ENCODE measurements at places on chromosomes 12 and 14.

- peak; percentile 58 for DNase-seq
Observed at GRCh38 chr14:103693515-103693914, 21.7 kb downstream of the XRCC3 start.

DNA sequence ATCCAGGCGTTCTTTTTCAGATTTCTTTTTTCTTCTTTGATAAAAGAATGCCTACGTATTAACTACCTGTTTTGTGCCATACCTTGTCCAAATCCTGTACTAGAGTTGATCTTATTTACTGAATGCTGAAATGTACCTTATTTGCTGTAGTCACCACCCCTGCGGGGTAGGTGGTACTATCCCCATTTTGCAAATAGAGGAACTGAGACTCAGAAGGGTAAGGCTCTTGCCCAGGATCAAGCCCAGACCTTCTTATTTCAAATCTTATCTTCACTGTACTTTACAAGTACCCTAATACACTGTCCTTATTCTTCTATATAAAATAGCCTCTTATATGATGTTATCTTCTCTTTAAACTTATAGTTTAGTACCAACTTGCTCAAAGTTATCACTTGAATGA is 206.5 kb downstream of the SLC41A2 start:
- DNase-seq: no peak

DNA sequence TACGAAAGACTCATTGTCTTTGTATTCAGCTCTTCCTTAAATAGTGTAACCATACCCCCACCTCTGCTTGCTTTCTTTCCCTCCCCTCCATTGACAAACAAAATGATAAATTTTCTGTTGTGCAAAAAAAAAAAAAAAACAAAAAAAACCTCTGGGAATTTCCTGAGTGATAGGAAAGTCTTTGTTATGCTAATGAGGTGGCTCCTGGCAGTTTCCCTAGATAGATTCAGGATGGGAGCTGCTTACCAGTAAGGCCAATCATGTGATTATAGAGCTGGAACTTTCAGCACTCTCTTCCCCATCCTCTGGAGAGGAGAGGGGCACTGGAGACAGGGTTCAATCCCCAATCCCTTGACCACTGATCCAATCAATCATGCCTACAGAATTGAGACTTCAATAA is 120.5 kb downstream of the NUAK1 start:
- no peak for DNase-seq

GRCh38 chr12:67472539-67472938 is 176.0 kb upstream of the DYRK2 start:
- DNase-seq: no peak

GRCh38 chr12:100266585-100266834 is 369 bp downstream of the DEPDC4 start:
- DNase-seq: no peak

DNA sequence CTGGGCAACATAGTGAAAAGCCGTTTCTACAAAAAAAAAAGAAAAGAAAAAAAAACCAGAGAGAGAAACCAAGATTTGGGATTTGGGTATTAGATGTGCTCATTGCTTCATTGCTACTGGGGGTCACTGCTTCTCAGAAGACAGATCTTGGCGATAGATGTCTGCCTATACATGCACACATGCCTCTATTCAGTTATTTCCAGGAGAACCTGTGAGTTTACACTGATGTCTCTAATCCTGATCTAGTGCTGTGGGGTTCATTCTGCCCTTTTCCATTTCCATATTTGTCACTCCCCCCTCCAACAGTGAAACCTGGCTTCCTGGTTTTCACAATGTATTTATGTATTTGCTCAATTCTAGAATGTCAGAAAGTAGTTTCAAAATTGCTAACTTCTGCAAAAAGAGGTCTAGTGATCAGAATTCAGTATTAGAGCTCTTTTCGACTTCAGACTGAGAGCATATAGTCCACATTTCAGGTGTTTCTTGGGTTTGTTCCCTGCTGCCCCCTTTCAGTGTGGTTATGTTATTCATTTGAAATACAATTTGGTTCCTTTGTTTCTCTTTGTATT is 111.0 kb downstream of the SLC25A47 start:
- no peak for DNase-seq

- DNase-seq: no peak
Observed at GRCh38 chr14:22282417-22282816, 306.6 kb downstream of the DAD1 start.

GRCh38 chr14:69045857-69046475 is 66.9 kb upstream of the ACTN1 start:
- no peak for DNase-seq

DNA sequence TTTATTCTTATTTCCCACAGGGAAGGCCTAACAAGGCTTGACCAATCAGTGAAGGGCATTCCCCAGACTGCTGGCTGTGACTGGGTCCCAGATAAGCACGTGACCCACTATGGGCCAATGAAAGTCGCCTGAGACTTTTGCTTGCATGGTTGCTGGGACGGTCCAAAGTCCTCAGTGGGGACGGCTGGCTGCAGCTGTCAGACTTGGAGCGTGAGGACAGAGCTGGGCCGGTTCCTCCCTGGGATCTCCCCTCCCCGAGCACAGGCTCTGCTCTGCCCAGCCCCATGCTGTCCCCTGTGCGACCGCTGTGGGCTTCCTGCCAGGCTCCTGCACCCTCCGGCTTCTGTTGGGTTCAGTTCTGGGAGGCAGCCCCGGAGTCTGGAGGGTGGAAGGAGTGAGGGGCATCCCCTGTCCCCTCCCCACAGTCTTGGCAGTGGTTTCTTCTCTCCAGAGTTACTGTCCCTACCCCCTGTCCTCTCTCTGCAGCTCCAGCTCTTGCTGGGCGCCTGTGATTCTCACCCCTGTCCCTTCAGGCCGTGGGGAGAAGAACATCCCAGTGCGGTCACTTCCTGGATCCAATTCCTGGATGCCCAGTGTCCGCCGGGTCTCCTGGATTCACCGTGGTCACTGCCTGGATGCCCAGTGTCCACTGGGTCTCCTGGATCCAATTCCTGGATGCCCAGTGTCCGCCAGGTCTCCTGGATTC is 50.1 kb downstream of the GALNT9 start:
- DNase-seq: peak; percentile 83

DNA sequence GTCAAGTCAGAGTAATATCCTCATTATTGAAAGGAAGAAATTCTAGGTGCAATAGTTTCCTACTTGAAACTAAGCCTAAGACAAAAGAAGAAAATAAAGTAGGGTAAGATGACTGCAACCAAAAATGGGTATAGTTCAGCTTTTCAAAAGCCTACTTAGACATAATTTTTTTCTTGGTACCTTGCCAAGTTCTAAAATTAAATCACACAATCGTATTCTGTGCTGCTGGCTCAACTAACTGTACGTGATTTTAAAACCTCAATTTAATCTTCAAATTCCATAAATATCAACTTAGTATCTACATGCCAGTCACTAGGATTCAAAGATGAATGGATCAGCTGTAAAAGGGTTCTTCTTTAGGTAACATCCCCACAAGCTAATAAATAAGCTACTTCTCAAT is 56.9 kb downstream of the SCAF11 start:
- DNase-seq: no peak

- DNase-seq: no peak
Observed at GRCh38 chr12:21613931-21614330, 9.3 kb upstream of the GYS2 start.

DNA sequence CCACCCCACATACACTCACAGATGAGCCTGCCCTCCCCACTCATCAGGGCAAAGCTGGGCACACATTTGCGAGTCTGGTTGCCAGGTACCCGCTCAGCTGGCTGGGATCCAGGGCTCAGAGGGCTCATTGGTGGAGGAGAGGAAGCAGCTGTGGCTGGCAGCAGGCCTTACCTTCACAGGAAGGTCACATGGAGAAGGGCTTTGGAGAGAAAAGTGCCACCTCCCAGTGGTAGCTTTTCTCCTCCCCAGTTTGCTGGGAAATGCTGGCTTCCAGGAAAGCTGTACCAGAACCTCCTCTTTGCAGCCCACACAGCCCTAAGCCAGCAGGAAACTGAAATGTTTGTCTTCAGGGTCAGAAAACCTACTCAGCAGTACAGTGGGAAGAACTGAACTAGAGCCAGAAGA is 55.6 kb downstream of the LGMN start:
- DNase-seq: no peak

- no peak for DNase-seq
Observed at GRCh38 chr12:85244561-85244960, 35.5 kb upstream of the ALX1 start.

DNA sequence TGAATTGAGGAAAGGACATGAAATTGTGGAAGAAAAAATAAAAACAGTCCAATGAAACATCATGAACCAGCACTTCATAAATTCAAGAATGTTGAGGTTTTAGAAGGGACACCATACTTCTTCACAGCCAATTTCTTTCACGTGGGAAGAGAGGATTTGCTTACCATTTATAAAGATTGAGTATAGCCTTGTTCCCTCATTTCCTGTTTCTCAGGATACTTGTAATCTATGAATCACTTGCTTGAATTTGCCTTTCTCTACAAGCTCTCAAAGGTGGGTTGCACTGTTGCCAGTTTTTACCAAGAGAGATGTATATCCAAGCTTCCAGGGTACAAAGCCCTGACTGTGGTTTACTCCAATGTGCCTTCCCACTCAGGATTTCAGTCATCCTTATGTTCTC is 116.1 kb downstream of the DUSP6 start:
- DNase-seq: no peak

GRCh38 chr12:110739488-110739887 is 3.2 kb downstream of the PPP1CC start:
- DNase-seq: no peak

DNA sequence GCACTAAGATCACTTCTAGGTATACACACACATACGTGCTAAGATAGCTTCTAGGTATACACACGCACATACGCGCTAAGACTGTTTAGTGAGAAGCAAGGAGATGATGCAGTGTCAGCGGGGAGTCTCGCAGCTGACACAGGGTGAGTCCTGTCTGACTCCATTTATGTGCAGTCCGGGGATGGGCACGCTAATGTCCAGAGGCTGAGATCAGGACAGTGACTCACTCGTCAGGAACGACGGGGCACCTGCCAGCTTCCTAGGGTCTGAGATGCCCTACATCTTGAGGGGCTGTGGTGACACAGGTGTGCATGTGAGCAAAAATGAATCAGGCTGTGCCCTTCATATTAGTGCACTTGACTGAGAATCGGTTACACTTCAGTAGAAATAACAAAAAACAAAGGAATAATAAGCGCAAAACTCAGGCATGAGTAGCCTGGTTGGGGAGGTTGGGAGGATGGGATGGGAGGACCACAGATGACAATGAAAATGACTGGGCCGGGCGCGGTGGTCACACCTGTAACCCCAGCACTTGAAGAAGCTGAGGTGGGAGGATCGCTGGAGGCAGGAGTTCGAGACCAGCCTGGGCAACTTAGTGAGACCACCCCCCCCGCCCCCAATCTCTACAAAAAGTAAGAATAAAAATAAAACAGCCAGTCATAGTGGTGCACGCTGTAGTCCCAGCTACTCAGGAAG is 29.1 kb upstream of the ULK1 start:
- DNase-seq: no peak

DNA sequence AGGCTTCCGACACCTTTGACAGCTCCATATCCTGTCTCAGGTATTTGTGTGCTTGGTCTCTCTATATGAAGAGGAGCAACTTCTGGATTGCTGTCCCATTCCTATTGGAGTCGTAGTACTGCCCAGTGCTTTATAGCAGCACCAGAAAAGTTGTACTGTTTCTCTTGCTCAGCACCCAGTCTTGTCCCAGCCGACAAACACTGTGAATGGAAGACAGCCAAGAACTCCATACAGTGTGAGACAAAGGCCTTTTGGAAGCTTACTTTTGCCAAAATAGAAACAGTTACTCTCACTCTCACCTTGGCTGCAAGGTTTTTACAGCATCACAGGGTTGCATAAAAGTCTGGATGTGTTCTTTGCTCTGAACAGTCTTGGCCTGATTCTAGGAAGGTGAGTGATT is 105.3 kb downstream of the TGFB3 start:
- DNase-seq: no peak

DNA sequence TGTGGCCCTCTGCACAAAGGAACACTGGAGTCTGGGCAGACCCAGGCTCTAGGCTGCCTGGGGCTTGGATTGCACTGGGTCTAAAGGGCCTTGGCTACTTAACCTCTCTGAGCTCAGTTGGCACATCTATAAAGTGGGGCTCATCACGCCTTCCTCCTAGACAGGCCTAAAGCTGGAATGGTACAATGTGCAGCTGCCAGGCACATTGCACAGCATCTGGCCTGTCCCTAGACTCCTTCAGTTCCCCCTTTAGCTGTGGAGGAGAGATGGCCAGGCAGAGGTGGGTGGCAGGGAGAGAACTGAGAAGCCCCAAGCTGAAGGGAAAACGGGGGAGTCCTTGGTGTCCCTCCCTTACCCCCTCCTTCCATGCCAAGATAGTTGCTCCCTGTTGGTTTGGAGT is 10.8 kb downstream of the IRF2BPL start:
- no peak for DNase-seq

DNA sequence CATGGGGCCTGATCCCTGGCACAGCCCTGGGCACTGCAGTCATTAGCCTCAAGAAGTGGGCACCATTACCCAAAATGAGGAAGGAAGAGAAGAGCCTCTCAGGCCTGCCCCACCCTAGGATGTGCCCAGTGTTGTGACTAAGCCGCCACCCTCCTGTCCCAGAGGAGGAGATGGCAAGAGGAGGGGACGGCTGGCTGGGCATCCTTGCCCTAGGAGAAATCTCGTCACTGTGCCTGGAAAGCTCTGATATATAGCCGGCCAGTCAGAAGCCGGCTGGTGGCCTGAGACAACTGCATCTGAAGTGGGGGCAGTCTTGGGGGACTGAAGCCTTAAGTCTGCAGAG is 115.2 kb downstream of the LGMN start:
- no peak for DNase-seq

DNA sequence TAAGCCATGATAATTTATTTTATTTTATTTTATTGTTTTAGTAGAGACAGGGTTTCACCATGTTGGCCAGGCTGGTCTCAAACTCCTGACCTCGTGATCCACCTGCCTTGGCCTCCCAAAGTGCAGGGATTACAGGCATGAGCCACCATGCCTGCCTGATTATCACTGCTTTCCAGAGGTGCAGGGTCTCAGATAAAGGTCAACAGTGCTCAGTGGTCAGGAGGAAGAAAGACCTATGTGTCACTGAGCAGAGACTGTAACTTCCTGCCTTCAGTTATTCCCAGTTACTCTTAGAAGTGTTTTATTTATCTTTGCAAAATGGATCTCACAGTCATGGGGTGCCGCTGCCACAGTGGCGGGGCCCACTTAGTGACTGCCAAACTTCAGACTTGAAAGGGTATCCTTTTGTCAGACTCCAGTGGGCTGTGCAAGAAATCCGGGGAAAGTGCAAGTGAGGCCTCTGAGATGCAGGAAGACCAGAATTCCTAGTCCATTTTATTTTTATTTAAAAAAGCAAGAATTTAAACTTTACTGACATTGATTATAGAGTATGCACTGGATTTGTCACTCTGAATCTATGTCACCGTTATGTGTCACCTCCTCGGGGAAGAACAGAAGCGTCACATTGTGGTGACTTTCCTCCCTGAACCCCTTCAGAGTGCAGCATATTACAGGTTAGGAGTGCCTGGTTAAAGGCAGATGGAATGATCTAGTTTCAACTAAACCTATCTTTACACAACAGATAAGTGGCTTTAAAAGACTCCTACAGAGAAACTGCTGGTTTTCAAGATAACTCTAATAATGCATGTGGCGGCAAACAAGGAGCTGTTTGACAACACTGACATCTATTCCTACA is 59.1 kb upstream of the BICD1 start:
- no peak for DNase-seq
